ENCODE measurements at places on chromosomes 5 and 9.
A peak's percentile ranks its signal among the peaks of the same experiment; 100 is the strongest.

DNA sequence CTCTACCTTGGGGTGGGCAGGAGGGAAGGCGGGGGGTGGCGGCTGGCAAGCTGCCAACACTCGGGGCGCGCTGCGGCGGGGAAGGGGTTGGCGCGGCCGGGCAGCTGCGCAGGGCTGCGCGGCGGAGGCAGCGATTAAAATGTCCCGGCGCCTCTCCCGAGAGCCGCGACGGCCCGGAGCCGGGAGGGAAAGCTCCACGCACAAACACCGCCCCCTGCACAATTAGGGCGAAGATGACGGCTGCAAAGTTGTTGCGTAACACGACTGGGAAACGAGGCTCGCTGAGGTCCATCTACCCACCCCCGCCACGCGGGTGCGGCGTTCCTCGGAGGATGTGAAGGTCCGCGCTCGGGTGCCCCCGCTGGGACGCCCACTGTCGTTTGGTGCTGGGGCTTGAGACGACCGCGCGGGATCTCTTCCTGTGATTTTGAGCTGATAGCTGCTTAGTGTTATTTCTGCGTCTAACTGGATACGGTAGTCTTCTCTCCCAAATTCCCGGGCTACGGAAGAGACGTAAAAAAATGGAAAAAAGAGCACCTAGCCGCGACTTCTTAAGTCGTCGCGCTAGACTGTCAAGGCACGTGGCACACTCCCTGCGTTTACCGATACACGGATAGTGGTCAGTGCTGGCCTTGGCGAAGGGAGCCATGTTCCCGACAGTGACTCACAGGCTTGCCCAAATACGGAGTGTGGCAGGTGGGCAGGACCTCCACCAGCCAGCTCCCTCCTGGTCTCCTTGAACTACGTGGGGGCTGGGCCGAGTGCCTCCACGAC, 958 bp upstream of the NFIL3 start:
- DNase-seq: no peak

- DNase-seq: no peak
Observed at GRCh38 chr5:168117469-168117868, 174.0 kb upstream of the WWC1 start.

GRCh38 chr5:20109326-20109725, 121.3 kb upstream of the CDH18 start:
- no peak for DNase-seq

GRCh38 chr5:173310861-173311785, 17.1 kb downstream of the STC2 start:
- DNase-seq: no peak

- no peak for DNase-seq
Observed at GRCh38 chr5:60162441-60162840, 268.9 kb upstream of the PDE4D start.

- no peak for DNase-seq
Observed at GRCh38 chr5:77991084-77991483, 214.9 kb upstream of the TBCA start.

GRCh38 chr5:10644192-10644591, 80.3 kb downstream of the ANKRD33B start:
- no peak for DNase-seq

DNA sequence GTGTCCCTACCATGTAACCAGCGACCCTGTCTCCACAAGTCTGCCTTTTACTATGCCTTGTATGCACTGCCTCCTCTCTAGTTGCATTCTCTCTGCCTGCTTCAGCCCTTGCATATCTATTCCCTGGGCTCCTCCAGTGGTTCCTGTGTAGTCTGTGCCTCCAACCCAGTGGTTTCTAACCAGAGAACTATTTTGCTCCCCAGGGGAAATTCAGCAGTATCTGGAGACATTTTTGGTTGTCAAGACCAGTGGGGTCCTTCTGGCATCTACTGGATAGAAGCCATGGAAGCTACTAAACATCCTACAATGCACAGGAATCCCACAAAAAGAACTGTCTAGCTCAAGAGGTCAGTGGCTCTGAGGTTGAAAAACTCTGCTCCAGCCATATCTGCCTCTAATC, 224.1 kb upstream of the RASEF start:
- no peak for DNase-seq

DNA sequence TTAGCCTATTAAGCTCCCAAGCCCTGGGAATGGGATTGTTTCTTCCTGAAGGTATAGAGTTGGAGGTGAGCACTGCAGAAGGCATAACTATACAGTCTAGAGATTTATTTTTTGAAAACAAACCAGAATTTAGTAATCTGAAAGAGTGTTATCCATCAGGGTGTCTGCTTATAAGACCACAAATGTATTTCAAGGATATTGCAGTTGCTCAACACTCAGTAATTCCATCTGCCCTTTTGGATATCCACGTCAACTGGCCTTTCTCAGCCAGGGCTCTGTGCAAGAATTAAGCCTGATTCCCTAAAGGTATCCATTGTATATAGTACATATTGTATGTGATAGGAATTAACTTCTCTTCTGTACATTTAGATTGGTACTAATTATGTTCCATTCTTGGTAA, 15.0 kb upstream of the IL31RA start:
- no peak for DNase-seq

DNA sequence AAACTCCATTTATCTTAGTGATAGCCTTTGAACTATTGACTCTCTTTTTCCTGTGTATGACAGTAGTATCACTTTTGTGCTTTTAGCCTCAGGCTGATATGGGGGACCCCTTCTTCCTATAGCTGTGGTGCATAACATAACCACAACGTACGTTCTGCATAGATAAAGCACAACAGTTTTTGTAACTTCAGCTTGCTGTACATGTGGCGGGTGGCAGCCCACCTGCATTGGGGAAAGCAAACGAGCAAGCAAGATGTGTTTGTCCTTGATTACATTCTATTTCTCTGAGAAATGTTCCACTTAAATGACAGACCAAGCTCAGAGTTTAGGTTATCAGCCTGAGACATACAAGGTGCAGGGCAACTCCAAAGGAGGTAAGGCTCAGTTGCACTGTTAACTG, 309.4 kb downstream of the KDM4C start:
- DNase-seq: no peak

- DNase-seq: no peak
Observed at GRCh38 chr5:178351221-178352034, 118.8 kb upstream of the PHYKPL start.

- no peak for DNase-seq
Observed at GRCh38 chr9:78775211-78775610, 478.3 kb downstream of the PSAT1 start.

- no peak for DNase-seq
Observed at GRCh38 chr5:67496051-67496450, 299.5 kb upstream of the CD180 start.

- no peak for DNase-seq
Observed at GRCh38 chr5:78779771-78780616, 131.4 kb upstream of the LHFPL2 start.

DNA sequence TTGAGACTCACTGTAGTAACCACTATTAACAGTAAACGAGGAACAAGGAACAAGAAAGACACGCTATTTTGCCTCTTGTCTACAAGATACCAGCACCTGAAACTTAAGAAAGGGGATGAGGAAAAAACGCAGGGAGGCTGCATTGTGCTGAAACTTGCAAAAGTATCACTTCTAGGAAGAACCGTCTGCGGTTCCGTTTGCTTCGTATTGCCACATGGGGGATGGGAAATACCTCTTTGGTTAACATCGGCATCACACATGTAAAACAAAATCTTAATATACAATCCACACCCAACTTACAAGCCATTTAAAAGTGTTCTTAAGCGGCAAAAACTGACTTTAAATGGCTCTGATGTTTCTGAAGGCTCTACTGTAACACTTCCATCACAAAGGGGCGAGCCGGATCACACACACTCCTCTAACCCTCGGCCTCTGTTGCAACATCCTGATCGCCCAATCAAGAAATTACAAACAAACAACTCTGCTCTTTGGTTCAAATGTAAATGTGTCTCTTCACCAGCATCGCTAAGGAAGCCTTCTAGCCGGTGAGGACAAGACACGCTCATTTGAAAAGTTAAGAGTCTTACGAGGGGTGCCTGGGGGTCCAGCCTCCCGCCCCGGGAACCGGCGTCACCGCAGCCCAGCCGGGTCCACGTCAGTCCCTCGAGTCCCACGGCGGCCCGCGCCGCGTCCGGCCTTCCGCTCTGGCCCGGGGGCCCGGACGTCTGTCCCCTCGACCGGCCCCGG, 621 bp downstream of the SEC16A start:
- DNase-seq: no peak

GRCh38 chr5:147452165-147452811, 57.6 kb downstream of the DPYSL3 start:
- no peak for DNase-seq

DNA sequence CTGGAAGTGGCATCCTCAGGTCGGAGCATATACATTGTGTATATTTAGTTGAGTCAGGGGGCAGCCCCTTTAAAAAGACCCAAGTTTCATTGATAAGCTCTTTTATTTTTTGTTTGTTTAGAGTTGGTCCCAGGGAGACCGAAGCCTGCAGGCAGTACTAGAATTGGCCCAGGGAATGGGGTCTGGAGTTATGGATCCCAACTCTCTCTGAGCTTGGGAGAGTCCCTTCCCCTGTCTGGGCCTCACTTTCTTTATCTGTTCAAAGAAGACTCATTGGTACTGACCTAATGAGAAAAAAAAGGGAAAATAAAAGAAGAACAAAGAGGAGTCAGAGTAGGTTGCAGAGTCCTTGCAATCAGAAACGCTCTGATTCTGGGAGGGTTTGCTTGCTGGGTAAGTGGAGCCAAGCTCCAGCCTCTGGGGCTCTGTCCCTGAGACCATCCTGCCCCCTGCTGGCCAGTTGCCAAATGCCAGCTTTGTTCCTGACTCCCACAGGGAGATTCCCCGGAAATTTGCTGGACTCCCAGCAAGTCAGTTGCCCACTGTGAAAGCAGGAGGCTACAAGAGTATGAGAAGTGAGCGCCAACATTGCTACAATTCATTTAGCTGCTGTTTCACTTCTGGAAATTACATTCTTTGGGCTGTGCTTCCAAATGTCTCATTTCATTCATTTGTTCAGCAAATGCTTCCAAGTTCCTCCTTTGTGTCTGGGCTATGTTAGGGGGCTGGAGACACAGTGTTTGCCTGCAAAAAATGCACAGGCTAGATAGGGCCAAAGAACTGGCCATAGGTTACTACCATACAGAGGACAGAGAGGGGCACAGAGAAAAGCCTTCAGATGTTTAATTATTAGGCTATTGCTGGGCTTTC, 156.2 kb downstream of the MELK start:
- DNase-seq: peak; percentile 14

DNA sequence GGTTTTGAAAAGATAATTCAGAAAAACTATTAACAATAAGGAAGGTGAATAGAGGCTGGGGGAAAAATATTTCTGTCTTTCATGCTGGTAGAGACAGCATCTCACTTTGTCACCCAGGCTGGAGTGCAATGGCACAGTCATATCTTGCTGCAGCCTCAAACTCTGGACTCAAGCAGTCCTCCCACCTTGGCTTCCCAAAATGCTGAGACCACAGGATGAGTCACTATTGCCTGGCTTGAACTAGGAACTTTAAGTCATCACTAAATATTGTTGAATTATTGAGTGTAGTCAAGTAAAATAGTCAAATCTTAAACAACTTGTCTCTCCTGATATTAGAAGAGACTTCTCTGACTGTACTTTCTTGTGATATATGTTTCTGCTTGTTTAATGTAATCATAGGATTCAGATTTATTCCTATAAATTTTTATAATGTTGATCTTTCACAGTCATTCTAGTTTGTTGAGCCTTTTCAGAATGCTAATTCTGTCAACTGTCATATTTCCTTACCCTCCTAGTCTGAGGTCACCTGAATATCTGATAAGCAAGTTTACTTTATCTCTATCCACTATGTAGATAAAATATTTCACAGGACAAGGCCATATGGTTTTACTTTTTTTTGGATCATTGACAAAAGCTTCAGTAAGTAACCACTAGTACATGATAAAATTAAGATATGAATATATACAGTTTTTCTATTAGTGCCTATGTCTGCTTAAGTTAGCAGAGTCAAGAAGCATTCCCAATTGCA, 1696.5 kb downstream of the MAT2B start:
- no peak for DNase-seq

DNA sequence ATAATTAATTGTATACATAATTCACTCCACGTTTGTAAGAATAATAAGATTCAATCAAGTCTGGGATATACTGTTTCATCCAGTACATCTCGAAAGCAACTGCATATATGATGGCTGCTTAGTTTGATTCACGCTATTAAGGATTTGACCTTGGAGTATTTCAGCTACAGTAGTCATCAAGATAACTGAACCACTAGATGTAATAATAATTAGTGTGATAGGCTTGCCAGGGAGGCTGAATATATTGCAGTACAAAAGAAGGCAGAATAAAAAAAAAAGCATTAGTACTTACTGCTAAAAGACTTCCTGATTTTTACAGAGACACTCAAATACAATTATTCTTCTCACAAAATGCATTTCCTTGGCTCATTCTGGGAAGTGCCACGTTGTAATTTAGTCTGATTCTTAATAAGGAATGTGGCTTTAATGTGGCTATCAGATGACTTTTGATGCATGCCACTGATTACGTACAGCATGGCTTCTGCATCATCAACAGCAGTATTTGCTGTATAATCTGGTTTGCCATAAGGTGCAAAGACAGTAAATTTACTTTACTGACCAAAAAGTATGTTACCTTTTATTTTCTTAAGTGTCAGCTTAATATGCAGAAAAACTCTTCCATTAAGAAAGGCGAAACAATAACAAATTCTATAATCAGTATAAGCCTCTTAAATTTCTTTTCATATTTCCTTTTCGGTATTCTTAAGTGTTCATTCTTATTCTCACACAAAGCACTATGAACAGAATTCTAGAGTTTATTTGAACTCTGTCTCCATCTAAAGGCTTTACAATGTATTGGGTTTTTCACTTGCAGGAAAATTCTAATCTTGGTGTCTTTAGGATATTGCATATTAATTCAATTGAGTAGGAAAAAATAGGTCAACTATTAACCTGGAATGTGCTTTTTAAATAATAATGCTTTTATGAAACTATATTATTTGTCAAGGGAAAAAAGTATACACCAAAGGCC, 166.4 kb downstream of the SLF1 start:
- no peak for DNase-seq

GRCh38 chr9:130944510-130945058, 5.5 kb upstream of the FIBCD1 start:
- DNase-seq: no peak

GRCh38 chr5:180922932-180923331, 24.0 kb downstream of the BTNL8 start:
- DNase-seq: no peak

DNA sequence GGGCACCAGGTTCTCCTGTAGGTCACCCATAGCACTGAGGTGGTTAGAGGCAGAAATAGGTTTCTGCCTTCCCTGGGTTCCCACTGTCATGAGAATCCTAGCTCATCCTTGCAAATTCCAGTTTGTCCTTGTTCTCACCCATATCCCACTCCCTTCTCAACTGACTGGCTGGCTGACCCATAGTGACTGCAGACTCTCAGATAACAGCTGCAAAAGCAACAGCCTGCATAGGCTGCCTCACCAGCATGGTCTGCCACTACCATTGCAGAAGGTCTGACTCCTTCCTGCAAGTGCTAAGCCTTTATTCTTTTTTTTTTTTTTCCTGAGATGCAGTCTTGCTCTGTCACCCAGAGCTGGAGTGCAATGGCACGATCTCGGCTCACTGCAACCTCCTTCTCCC, 194.0 kb downstream of the SEMA6A start:
- no peak for DNase-seq

GRCh38 chr9:106869458-106869857, 6.5 kb downstream of the ZNF462 start:
- no peak for DNase-seq
